ENCODE measurements at places on chromosomes 1 and 21.

DNA sequence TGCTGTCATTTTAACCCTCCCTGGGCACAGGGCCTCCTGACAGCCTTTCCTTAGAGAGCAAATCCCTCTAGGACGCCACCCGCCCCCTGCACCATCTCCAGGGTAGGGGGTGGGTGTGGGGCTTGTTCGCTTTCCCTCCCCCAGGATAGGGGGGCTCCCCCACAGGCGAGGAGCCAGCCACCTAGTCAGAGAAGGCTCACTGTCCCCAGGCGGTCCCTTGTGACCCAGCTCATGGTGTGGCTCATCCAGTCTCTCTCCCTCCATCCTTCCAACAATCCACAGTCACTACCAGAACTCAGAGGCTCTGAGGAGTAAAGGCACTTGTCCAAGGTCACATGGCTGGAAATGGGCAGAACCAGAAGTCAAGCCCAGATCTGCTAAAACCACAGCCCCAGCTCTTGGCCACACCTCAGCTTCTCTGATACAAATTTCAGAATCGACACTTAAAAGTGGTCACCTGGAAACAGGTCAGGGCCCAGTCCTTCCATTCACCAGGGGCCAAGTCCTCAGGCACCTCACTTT is 89.8 kb downstream of the MRPL37 start:
- no peak for DNase-seq

DNA sequence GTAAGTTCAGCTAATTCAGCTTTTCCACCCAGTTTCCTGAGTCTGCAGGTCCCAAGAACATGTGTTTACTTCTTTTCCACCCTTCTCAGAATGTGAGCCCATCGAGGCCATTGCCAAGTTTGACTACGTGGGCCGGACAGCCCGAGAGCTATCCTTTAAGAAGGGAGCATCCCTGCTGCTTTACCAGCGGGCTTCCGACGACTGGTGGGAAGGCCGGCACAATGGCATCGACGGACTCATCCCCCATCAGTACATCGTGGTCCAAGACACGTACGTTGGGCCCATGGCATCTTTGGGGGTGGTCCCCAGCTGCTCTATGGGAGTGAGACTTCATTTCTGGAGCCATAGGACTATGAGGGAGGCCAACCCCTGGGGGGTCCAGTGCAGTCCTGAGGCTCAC is 17.2 kb upstream of the IKBKE start:
- DNase-seq = no peak

DNA sequence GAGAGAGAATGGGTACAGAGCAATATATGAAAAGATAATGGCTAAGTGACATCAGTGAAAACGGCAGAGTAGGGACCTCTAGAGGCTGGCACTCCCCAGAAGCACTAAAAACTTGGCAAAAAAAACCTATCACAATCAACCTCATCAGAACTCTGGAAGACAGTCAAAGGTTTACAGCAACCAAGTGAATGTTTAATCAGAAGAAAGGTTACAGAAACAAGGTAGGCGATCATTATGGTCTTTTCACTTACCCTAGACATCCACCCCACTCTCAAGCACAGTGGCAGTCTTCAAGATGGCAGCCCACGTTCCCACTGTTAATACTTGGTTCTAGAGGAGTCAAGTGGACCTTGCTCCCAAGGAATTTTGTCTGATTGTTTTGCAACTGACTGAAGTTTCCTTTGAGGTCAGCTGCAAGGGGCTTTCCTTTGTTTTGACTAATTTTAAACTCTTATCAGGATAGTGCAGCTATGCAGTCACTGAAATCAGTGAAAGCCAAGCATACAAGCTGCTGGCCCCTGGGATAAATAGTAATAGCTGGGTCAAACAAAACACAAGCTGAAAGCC is 7.2 kb downstream of the KIFAP3 start:
- no peak for DNase-seq

- DNase-seq = peak; percentile 82
These were observed 84.6 kb downstream of the SYT2 start for GRCh38 chr1:202625416-202626360.

DNA sequence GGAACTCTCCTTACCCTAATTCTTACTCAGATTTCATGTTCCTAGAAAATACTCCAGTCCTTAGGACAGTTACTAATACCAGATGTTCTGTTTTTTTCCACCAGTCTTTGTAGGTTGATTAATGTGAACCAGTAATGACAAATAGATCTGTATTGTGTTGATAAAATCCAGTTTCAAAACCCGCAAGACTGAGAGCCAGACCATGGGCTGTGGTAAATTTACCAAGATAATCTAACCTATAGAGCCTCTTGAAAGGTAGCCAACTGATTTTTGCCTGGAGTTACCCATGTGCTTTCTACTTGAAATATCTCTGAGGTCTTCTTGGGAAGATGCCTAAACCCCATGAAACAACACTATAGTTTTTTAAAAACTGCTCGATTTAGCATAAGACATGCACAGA is 46.5 kb upstream of the CDC7 start:
- DNase-seq = no peak

- DNase-seq = no peak
These were observed 185.4 kb downstream of the LYPLAL1 start for GRCh38 chr1:219359126-219359525.

- peak; percentile 41 for DNase-seq
These were observed 24.3 kb downstream of the COL6A2 start for GRCh38 chr21:46122237-46122671.

- no peak for DNase-seq
These were observed 81.2 kb downstream of the ADCY10 start for GRCh38 chr1:167832693-167833092.

GRCh38 chr1:182113879-182114626 is 52.5 kb upstream of the ZNF648 start:
- DNase-seq = no peak

- DNase-seq = no peak
These were observed 2.1 kb downstream of the SLAMF8 start for GRCh38 chr1:159828581-159829272.

DNA sequence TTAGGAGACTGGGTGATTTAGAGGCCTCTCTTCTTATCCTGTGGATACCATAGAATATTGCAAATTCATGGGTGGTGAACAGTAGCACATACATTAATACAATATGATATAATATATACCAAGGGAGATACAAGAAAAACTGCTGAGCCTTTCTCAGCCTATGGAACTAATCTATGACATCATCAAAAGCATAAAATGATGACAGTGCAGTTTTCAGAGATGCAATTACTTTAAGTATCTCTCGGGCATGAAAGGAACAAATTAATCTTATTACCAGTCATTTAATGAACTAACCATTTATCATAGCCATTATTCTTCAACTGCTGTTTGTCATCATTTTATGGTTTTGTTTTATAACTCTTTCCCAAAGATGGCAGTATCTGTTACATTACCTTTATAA is 3.5 kb downstream of the CHODL start:
- no peak for DNase-seq

DNA sequence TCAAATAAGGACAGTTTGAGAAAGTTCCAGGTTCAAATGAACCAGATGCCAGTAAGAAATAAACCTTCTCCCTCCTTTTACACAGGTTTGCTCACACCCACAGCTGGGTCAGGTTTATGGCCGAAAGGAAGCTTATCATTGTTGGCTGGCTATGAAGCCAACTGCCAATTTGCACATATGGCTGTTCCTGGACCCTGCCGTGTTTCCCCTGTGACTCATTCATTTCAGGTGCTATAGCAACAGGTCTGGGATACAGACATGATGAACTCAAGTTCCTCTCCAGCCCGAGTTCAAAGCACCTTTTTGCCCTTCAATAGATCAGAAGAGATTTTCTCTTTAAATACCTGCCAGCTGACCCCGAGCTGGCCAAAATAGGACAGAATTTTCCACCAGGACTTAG is 134.4 kb upstream of the SMYD2 start:
- DNase-seq = no peak

- DNase-seq = peak; percentile 78
These were observed at the start of gene IGSF21 for GRCh38 chr1:18107369-18108298. IGSF21 (plus strand) TSS chr1:18107798; CDS start chr1:18108129, 331 bp downstream.

GRCh38 chr1:22801761-22802160 is 91.1 kb downstream of the EPHB2 start:
- DNase-seq = peak; percentile 89

DNA sequence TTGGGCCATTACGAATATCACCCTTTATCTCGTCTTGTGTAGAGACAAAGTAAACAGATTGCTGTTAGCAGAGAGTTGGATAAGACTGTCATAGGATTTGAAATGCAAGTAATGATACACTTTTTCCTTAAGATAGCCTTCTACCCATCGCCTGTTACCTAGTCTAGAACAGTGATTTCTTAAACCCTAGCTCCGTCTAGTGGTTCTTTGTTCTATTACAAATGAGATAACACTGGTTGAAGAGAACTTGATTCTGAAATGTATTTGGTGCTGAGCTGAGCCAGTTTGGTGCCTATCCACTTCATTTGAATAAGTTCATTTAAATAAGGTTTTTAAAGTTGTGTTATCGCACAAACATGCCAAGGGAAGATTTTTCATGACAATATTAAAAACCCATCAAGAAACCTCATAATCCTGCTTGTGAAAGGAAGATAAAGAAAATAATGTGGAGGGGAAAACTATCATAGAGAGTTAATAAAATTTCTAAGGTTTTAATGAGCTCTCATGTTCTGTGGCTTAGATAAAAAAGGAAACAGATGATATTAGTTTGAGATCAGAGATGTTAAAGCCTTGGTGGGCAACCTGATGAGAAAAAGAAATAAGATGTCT is 1.5 kb upstream of the KCNH1 start:
- DNase-seq = no peak

Data from ecto neural progenitor cell (in vitro differentiated cells).